Activated CD8-positive, alpha-beta T cell treated with anti-CD3 and anti-CD28 coated beads for 36 hours (primary cell): ENCODE measurements at places on chromosomes 13 and 19. TPM values are rescaled to one million over a fixed set of nuclear protein-coding genes. Genes with fewer than 3 reads are reported as not detected.

DNA sequence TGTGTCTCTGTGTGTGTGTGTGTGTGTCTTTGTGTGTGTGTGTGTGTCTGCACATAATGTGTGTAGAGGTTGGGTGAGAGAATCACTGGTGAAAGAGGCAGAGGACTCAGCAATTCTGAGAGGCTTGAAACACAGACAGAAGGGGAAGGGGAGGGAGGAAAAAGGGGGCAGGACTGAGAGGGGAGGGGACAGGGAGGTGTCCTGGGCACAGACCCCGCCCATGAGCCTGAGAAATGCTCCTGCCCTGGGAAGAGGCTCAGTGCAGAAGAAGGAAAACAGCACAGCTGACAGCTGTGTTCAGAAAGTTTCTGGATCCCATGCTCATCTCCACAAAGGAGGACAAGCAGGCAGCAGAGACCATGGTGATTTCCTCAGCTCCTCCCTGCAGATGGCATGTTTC lies 59.1 kb upstream of the CEACAM8 start:
- no peak for DNase-seq

DNA sequence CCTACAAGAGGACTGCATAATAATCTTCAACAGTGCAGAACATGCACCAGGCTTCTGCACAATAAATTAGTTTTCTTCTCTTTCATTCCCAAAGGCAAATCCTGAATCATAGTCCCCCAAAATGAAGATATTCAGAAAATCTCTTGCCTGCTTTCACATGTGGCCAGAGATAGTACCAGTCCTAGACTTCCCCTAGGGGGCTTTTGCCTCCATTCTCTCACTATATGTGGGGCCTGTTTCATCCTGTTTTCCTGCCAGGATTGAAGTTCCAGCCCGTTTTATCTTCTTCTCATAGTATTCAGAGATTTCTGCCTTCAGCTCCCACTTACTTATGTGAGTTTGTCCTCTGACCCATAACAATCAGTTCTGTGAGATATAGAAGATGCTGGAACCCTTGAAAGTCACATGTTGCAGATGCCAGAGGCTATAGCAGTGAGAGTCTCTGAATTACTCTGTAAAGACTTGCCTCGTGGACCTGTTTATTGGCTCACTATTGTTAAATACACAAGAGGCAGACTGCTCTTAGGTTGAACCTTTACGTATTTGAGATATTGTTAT lies 421.9 kb upstream of the PCDH9 start:
- no peak for DNase-seq

- peak; percentile 19 for DNase-seq
Observed at GRCh38 chr19:13396250-13397080, 109.8 kb downstream of the CACNA1A start.

- no peak for DNase-seq
Observed at GRCh38 chr13:27534981-27535380, 84.6 kb upstream of the MTIF3 start.

The TRIM28 gene
- 527 TPM for total RNA-seq

The C2CD4C gene
- 0.25 TPM for total RNA-seq
